Fibroblast of skin of right biceps (primary cell): ENCODE measurements at places on chromosomes 3 and 15.

DNA sequence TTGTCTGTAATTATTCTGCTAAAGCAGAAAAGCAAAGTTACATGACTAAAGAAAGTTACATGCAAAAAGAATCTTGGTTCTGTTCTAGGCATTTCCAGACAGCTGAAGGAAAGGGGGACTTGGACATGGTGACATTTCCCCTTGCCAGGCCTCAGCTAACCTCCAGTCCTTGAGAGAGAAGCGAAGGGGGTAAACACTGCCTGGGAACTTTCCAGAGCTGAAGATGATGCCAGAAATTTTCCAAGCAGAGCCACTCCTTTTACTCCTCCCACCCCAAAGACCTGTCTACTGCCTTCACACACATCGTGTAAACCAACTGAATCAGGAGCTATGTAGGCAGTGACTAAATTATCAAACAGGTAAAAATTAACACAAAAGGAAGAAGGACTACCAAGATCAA, 5.4 kb downstream of the MEX3B start:
- peak; percentile 25 for DNase-seq

DNA sequence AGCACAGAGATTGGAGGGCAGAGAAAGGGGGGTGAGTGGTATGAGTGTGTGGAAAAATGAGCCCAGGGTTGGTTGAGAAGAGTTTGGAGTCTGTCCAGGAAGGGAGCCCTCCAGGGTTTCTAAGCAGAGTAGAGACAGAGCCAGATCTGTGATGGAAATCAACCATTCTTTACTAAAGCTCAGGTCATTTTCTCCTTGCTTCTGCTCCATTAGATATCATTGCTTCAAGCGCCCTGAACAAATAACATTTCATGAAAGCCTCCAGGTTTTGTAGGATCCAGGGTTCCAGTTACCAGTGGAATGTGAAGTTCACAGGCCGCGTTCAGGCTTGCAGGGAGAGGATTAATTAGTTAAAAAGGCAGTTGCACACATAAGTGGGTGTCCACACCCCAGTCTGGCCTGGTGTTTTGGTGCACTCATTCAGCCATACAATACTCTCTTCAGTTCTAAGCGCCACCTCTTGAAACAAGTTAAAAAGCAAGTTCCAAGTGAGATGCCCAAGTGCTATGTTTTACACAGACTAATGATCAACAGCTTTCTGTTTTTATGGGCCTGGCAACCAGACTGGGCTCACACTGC, 16.4 kb upstream of the BOC start:
- no peak for DNase-seq

DNA sequence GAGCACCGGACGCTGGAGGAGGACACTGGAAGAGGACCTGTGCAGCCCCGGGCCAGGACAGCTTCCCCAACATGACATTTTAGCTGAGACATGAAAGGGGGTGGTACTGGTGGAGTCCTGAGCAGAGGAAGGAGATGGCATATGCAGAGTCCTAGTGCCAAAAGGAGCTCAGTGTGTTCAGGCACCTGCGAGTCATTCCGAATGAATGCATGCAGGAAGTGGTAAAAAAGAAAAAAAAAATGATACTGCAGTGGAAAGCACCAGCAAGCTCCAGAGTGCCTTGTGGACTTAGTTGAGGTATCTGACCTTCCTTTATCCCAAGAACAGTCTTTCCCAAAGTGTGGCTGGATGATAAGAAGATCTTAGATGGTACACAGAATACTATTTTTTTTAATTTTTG, 6.6 kb upstream of the ZNF148 start:
- DNase-seq = peak; percentile 76

GRCh38 chr15:64067564-64068030, 21.3 kb upstream of the DAPK2 start:
- peak; percentile 59 for DNase-seq

DNA sequence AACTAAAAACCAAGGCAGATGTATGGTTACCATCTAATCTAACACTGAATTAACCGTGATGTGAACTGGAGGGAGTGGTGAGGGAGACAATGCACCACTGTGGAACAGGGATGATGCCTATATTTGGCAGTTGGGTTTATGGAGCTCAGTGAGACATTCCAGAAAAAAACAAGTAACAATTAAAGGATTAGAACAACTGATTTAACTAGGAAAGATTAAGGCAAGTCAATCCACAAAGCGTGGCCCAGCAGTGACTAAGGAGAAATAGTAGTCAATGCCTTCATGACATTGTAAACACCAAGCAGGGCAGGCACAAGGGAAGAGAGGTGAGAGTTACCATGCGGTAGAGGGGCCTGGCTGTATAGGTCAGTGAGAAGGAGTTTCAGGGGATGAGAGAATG, 38.1 kb downstream of the CHAC1 start:
- no peak for DNase-seq

GRCh38 chr3:183892610-183893214, 8.0 kb upstream of the PARL start:
- DNase-seq = no peak

DNA sequence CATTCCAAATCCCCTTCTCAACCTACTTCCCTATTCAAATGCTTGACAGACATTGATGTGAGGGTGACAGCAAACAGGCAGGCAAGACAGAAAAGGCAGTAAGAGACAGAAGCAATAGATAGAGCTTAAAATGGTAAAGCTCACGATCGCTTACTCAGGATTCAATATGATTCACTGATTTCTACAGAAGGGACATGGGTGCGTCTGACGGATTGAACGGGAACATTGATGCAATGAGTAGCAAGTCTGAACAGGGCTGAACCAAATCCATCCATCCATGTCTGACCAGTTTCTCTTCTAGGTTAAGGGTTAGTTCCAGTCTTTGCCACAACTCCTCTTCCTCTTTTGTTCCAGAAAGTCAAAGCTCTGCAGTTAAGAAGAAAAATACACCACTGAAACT, 35.1 kb downstream of the P2RY1 start:
- DNase-seq = no peak

GRCh38 chr15:95812491-95812890, 518.0 kb upstream of the NR2F2 start:
- DNase-seq = peak; percentile 19

DNA sequence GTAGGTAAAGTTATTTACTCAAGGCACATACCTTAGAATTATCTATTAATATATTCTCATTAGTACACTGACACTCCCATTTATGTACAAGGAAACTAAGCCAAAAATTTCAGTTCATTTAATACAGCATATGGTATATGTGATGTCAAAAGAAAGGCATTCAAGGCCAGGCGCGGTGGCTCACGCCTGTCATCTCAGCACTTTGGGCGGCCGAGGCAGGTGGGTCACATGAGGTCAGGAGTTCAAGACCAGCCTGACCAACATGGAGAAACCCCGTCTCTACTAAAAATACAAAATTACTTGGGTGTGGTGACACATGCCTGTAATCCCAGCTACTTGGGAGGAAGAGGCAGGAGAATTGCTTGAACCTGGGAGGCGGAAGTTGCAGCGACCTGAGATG, 435.2 kb downstream of the GBE1 start:
- DNase-seq = no peak

GRCh38 chr3:66567077-66567476, 66.3 kb upstream of the LRIG1 start:
- peak; percentile 97 for DNase-seq

DNA sequence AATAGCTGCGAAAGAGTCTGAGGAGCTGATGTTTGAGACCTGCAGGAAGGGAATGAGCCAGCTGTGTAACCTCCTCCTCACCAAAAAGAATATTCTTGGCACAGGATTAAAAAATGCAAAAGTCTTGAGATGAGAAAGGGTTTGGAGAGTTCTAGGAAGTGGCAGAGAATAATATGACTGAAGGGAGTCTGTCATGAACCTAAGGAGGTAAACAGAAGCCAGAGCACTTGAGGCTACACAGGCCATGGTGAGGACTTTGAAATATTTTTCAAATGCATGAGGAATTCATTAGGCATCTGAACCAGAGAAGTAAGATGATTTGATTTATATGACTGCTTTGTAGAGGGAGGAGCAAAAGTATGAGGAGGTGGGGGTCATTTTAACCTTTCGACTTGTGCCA, 347.8 kb downstream of the EPHA3 start:
- no peak for DNase-seq

DNA sequence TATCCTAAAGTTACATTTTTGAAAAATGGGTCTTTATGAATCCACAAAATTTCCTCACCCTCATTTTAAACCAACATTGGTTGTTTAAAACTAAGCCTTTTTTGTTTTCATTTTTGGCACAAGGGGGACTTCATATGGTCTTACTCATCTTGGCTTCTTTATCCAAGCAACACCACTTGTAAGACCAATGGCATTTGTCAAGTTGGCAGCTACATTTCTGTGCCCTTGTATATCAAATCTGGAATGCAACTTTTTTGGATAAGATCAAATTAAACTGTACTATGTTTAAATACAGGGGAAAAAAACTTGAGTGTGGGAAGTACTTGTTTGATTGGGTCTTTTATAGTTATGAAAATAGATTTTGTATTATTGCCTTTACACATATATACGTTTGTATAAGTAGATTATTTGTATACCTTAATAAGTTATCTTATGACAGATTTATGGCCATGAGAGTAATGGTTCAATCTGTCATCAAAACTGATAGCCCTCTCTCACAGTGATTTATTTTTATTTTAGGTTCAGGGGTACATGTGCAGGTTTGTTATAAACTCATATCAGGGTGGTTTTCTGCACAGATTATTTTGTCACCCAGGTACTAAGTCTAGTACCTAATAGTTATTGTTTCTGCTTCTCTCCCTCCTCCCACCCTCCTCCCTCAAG, 43.4 kb downstream of the GPR160 start:
- DNase-seq = peak; percentile 52

DNA sequence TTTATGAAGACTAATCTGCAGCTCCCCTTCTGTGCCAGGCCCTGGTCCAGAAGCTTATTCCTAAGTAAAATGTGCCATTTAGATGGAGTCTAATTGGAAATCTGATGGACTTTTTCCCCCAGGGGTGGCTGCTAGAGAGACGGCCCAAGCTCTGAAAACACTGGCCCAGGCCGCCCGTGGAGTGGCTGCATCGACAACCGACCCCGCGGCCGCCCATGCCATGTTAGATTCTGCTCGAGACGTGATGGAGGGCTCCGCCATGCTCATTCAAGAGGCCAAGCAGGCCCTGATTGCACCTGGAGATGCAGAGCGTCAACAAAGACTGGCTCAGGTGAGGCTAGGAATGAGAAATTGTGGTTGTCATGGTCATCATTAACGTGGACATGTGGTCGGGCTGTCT, 305.8 kb upstream of the TPM1 start:
- no peak for DNase-seq

DNA sequence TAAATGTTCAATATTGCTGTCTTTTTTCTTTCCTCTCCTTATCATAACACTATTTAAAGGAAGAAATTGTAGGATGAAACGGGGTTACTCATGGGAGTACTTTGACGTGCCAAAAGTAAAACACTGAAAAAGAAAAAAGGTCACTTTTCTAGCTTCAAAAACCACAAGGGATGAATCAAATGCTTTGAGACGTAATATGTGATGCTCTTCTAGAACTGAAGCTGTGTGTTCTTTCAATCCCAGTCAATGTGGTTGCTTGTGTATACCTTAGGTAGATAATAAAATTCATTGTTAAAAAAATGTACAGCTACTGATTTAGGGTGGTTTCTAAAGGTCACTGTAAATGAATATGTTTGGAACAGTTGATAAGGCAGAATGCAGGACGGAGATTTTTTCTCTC, 538.8 kb upstream of the ZNF717 start:
- DNase-seq = no peak

DNA sequence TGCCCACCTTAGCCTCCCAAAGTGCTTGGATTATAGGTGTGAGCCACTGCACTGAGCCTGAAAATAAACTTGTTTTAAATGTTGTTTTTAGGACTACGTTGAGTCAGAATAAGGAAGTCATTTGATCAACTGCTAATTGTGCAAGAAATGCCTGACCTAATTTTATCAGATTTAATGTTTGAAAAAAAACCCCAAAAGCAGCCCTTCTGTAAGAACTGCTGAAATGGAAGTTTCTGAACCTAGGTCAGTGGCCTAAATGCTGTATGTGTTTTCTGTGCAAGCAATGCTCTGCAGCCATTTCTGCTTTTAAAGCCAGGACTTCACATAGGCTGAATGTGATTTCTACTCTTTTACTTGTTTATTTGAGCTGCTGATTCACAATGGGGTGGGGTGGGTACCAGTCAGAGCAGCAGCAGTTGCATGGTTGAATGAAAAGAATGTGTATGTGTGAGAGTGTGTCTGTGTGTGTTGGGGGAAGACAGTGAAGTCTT, 6.6 kb downstream of the GPX1 start:
- DNase-seq = peak; percentile 85

- no peak for DNase-seq
Measured at GRCh38 chr3:11991751-11992150, 12.4 kb upstream of the SYN2 start.

DNA sequence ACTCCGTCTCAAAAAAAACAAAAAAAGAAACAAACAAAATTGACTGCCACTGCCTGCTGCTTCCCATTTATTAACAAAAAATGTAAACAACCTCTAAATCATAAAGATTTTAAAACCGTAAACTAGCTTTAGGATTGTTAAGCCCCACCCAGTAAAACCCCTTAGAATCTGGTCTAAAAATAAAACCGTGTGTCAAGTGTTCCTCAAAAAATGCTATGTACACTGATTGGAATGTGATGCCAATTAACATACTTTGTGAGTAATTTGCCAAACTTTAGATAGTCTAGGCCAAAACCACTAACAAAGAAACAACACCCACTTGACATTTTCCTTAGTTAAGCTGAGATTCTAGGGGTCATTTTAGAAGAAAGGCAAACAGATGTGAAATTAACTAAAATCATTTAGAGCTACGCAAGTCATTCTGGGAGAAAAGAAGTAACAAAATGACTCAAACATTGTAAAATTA, 5.3 kb downstream of the RAF1 start:
- peak; percentile 92 for DNase-seq

DNA sequence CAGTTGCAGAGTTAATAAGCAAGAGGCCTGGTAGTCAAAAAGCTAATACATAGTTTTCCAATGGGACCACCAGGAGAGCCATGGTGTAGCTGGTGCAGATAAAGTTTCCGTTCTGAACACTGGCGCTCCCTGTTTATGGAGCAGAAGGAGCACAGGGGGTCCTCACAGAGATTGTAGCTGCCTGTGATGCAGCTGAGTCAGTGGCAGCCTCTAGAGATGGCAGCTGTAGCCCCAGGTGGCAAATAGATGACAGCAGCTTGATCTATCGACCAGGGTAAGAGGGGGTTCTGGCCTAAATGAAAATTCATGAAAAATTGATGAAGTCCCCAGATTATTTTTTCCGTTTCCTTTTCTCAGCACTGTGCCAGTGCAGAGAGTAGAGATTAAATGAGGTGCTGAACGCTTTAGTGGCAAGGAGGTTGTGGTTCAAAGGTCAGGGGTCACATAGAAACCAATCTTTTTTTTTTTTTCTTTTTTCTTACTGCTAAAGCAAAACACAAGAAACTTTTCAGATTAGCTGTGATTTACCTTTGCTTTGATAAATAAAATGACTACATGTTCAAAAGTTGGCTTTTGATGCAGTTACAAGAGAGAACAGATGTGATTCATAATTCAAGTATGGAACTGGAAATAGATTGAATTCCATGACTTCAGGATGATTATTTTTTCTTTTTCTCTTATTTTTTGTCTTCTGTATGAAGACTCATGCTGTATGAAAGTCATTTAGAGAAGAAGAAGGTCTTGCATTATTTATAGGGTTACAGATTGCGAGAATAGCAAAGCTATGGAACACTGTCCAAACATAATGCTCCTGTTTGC, 63.3 kb downstream of the ROBO2 start:
- DNase-seq = peak; percentile 33
